ENCODE measurements at places on chromosomes 2 and 18.
A peak's percentile ranks its signal among the peaks of the same experiment; 100 is the strongest.

DNA sequence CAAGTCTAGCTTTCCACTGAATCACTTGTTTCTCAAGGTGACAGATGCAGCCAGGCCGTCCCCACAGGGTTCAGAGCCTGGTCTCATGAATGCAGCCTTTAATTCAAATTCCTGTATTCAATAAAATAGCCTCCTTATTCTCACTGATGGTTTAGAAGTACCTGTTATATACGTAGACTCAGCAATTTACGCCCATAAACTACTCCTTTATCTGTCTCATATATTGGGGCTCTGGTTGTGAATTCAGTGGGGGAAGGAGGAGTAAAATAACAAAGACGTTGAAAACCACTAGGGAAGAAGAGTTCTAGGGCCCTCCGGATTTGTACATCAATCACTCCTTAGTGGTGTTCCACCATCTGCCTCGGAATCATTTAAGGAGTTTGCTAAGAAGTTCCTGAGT lies 1.7 kb downstream of the OBSL1 start:
- no peak for DNase-seq

GRCh38 chr2:151777487-151777886 lies 43.2 kb upstream of the NEB start:
- no peak for DNase-seq

DNA sequence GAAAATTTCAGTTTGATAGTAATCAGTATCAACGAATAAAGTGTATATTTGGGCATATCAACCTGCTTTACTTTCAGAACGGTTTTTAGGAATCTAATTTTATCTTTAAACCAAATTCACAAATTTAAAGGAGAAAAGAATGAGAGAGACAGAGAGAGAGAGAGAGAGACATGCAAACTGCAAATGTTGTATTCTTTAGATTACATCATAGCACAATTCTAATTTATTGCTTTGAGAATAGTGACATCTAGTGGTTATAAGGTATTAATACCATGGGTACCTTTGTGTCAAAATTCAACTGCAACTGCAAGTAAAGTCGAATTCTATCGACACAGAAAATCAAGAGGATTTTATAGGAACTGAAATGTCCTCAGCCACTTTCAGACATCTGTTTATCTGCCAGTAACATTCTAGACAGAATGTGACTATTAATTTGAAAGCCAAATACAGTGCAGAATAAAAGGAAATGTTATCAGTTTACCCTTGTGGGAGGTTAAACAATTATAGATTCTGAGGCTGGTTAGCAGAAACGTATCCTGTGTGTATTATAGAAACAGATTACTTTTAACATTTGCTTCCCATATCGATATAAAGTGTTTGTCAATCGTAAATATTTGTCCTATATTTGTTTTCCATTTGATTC lies 529.8 kb upstream of the VRK2 start:
- DNase-seq = no peak

GRCh38 chr2:51149725-51150124 lies 117.8 kb upstream of the NRXN1 start:
- DNase-seq = no peak

GRCh38 chr2:71281950-71282349 lies 49.6 kb upstream of the ZNF638 start:
- no peak for DNase-seq

- DNase-seq = no peak
These were observed 183.3 kb downstream of the CAMKMT start for GRCh38 chr2:44545005-44545404.

DNA sequence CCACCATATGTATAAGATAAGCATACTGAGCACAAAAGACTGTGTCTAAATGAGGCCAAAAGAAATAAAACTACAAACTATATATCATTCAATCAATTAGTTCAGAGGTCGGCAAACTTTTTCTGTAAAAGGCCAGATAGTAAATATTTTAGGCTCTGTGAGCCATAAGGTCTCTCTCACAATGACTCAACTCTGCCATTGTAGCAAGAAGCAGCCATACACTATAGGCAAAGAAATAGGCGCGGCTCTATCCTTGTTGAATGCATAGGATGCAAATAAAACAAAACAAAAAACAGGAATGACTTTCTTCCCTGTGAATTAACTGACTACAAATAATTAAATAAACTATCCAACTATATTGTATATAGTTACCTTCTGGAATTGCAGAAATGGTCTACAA lies 8.6 kb upstream of the CCDC88A start:
- DNase-seq = no peak

- no peak for DNase-seq
These were observed 165.2 kb downstream of the TRIB2 start for GRCh38 chr2:12881952-12882351.

GRCh38 chr2:129240061-129240460 lies 739.4 kb upstream of the RAB6C start:
- no peak for DNase-seq

DNA sequence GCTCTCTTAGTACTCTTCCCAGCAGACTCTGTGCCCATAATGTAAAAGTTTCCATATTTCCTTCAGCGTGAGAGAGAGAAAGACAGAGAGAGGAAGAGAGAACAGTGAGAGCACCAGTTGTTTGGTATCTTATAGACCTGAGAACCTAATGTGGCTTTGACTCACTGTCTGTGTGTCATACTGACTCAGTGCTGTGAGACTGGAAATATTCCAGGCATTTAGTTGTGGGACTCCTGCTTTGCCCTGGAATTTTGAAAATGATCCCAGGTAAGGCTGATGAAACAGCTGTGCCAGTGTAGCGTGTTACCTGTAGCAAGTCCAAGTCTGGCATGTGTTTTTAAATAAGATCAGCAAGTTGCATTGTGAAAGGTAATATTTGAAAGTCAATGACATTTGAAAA lies 87.9 kb upstream of the KCNH7 start:
- DNase-seq = no peak

DNA sequence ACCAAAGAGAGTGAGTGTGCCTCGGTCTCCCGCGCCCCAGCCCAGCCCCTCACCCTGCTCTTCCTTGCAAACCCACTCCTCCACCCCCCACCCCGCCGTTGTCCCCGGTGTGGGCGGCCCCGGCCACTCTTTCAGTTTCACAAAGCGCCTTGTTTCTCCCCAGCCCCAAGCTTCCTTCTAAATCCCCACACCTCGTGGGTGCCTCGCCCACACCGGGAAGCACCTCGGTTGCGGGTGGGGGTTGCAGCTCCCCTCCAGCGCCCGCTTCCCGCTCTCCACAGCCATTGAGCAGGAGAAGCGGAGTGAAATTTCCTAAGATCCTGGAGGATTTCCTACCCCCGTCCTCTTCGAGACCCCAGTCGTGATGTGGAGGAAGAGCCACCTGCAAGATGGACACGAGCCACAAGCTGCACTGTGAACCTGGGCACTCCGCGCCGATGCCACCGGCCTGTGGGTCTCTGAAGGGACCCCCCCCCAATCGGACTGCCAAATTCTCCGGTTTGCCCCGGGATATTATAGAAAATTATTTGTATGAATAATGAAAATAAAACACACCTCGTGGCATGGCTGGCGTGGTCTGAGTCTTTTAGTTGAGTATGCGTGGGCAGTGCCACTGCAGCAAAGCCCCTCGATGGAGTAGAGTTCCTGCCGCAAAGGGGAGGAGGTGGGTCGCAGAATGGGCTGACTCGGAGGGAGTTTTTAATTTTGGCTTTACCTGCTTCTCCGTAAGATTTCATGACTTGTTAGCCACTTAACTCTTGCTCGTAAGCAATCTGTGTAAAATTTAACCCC lies 848 bp downstream of the TMSB10 start:
- DNase-seq = no peak

- DNase-seq = no peak
These were observed 12.3 kb downstream of the CEP192 start for GRCh38 chr18:13003466-13003896.

GRCh38 chr2:12781329-12781728 lies 64.6 kb downstream of the TRIB2 start:
- no peak for DNase-seq

- no peak for DNase-seq
These were observed 230.6 kb upstream of the SP5 start for GRCh38 chr2:170484552-170484951.

DNA sequence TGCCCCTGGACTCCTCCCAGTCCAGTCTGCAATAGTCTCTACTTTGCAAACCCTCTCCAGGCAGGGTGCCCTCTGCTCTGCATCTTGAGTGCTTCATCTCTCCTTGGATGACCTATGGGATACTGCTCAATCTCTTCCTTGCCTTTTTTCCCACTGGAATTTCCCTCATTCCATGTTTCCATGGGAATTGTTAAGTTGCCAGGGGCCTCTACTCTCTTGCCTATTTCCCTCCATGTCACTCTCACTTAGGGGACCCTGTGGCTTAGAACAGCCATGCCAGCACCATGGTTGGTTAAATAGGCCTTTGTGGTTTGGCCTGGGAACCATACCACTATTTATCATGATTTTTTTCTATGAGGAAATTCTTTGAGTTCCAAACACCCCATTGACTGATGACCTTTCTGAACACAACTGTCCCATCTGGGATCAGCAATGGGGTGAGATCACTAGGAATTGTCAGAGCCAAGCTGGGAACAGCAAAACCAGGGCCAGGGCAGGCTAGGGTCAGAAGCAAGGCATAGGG lies 91.4 kb upstream of the RBMS1 start:
- no peak for DNase-seq

GRCh38 chr2:28929581-28929980 lies 35.1 kb downstream of the WDR43 start:
- no peak for DNase-seq

GRCh38 chr2:14749884-14750283 lies 117.4 kb downstream of the LRATD1 start:
- DNase-seq = no peak

- no peak for DNase-seq
These were observed 1345.1 kb downstream of the SUCLG1 start for GRCh38 chr2:83113953-83114352.

- peak; percentile 3 for DNase-seq
These were observed 401.5 kb downstream of the CNTNAP5 start for GRCh38 chr2:124426625-124427024.

DNA sequence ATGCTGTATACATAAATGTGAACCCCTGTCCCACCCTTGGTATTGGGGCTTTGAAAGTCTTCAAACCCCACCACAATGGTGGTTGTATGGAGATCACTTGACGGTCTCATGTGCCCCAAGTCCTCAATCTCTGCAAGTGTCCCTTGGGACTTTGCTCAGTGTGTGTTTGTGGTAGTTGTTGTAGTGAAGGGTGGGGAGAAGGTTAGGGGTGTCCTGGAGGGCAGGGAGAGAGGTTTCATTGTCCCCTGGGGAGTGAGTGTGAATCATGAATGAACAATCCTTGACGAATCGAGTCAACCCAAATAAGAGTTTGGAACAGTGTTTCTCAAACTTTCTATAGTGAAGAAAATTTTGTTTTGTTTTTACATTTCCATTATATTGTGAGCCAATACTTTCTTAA lies 28.1 kb downstream of the COL4A3 start:
- DNase-seq = no peak

- DNase-seq = no peak
These were observed 197.7 kb upstream of the RAB12 start for GRCh38 chr18:8411492-8411891.

DNA sequence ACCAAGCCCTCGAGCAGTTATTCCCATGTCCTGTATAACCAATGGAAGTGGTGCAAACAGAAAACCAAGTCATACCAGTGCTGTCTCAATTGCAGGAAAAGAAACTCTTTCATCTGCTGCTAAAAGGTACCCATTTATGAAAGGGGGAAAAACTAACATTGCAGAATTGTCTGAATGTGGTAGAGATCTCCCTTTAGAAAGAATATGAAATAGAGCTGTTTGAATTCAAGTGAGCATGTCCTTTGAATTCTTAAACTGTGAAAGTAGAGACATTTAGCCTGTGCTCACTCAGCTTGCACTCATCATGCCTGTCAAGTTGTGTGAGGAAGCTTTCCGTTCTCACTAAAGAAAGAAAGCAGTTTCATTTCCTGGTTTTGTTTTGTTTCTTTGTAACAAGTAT lies 87.4 kb downstream of the EML4 start:
- no peak for DNase-seq

- no peak for DNase-seq
These were observed 50.0 kb upstream of the HPCAL1 start for GRCh38 chr2:10252661-10253060.

- DNase-seq = no peak
These were observed 2.2 kb downstream of the HMSD start for GRCh38 chr18:63951302-63951705.

GRCh38 chr18:56089612-56090258 lies 501.7 kb upstream of the TCF4 start:
- no peak for DNase-seq

DNA sequence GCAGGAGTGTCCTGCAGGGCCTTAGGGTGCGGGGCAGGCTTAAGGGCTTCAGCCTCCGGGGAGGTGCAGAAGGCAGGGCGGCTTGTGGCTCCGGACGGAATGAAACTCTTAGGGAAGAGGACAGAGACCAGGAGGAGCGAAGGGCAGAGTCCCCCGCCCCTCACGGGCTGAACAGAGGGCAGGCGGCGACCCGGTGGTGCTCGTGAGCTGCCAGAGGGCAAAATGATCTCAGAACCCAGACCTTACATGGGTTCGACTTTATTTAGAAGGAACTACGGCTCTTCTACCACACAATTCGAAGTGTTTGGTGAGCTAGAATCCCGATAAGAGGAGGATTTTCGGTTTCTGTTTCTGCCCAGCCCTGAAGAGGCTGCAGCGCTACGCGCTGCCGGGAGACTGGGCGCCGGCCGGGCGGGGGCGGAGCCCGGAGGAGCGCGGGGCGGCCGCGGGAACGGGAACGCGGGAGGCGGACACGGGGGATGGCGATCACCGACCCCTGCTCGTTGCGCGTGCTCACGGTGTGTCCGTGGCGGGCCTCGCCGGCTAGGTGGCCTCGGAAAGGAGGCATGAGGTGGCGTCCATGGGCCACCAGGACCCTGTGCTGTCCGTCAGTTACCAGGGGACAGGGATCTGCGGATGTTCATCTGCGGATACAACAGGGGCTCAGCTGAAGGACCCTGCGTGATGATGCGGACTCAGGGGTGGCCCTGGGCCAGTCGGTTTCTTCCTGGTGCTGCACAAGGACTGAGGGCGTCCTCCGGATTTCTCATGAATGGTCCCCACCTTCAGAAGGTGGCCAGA lies 4.2 kb upstream of the SP100 start:
- DNase-seq = no peak

DNA sequence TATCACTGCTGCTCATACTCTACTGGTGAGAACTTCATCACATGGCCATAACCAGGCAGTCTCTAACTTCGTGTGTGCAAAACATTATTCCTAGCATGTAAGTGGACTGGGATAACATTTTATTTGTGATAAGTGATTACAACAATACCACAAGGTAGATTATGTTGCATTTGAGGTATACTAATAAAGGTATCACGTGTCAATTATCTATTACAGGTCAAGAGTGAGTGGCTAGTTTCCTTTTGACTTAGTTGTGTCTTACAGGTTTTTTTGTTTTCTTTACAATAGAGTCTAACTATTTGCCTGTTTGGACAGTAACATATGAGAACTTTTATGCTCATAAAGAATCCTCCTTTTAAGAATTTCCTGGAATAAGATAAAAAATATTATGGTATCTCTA lies 67.2 kb upstream of the DSC1 start:
- DNase-seq = no peak
